Ovary (tissue), 10 donors: ENCODE measurements at places on chromosomes 5 and 9. TPM values are rescaled to one million over a fixed set of nuclear protein-coding genes. Genes with fewer than 3 reads are reported as not detected.

Gene CTSV
- total RNA-seq: not detected

Gene TPRN
- 6.6 TPM for total RNA-seq

Gene ENHO
- 0.25 TPM for total RNA-seq

Gene CARTPT
- total RNA-seq: not detected

Gene ECM2
- 70.6 TPM for total RNA-seq

Gene RNF44
- total RNA-seq: 17.0 TPM

Gene SYK
- total RNA-seq: 2.4 TPM

Gene C9orf50
- not detected for total RNA-seq

Gene SLC36A3
- total RNA-seq: not detected

Gene PCDHGB5
- 15.0 TPM for total RNA-seq

Gene PTPDC1
- total RNA-seq: 9.5 TPM

Gene LCP2
- total RNA-seq: 5.8 TPM

Gene PDE8B
- 12.9 TPM for total RNA-seq

Gene F2RL1
- total RNA-seq: 0.23 TPM

Gene GABRB2
- 0.35 TPM for total RNA-seq

Gene CDHR2
- 2.0 TPM for total RNA-seq

Gene FRMD3
- 0.83 TPM for total RNA-seq

Gene CARD9
- 0.92 TPM for total RNA-seq

Gene NAIP
- 8.4 TPM for total RNA-seq

Gene MARVELD2
- 0.83 TPM for total RNA-seq

Gene FAM200C
- 7.3 TPM for total RNA-seq

Gene TRIP13
- 1.3 TPM for total RNA-seq

Gene ADGRV1
- total RNA-seq: 1.1 TPM

Gene SPACA9
- 8.9 TPM for total RNA-seq

Gene TRPM6
- total RNA-seq: 0.69 TPM

Gene NUTM2F
- total RNA-seq: not detected

Gene CREB3
- 41.5 TPM for total RNA-seq

Gene WDR38
- total RNA-seq: 1.2 TPM

Gene SNX30
- 11.5 TPM for total RNA-seq

Gene JADE2
- total RNA-seq: 66.0 TPM

Gene RASEF
- 15.9 TPM for total RNA-seq

Gene PCDHGC4
- 2.6 TPM for total RNA-seq

Gene FOXD4L6
- not detected for total RNA-seq

Gene MRPS2
- total RNA-seq: 33.1 TPM

Gene RANBP3L
- 0.43 TPM for total RNA-seq

Gene PFN3
- total RNA-seq: not detected

Gene BNC2
- total RNA-seq: 220 TPM

Gene NR4A3
- 29.2 TPM for total RNA-seq

Gene COX7C
- total RNA-seq: 688 TPM
